Activated CD4-positive, CD25-positive, alpha-beta regulatory T cell (primary cell): ENCODE measurements at places on chromosomes 1 and 21.

- no peak for DNase-seq
These were observed 119.5 kb downstream of the GLIS1 start for GRCh38 chr1:53619367-53620060.

DNA sequence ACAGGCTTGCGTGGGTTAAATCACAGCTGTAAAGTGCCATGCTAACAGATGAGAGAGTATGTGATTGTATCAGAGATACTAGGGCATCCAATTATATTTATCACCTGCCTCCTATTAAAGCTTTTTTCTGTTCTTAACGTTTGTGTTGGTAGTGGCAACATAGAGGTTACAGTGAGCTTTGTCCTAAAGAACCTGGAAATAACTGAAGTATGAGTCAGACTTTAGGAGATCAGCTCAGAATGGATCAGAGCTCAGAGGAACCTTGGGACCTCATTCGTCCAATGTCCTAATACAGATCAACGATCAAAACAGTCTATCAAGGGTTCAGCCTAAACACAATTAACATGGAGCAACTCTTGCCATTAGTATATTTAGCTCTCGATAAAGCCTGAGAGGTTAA is 81.0 kb downstream of the RGS7 start:
- DNase-seq: no peak

DNA sequence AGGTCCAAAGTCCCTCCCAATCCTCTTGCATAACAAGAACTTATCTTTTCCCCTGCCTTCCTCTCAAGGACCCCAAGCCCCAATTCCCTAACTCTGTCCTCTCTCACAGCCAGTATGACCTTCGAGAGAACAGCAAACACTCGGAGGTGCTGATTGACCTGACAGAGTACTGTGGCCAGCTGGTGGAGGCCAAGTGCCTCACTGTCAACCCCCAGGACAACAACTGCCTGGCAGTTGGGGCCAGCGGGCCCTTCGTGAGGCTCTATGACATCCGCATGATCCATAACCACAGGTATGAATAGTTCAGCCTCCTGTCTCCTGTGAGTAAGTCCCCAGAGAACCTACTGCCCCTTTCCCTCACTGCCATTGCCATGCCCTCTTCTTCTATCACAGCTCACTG is 29.9 kb upstream of the TMEM222 start:
- DNase-seq: no peak

DNA sequence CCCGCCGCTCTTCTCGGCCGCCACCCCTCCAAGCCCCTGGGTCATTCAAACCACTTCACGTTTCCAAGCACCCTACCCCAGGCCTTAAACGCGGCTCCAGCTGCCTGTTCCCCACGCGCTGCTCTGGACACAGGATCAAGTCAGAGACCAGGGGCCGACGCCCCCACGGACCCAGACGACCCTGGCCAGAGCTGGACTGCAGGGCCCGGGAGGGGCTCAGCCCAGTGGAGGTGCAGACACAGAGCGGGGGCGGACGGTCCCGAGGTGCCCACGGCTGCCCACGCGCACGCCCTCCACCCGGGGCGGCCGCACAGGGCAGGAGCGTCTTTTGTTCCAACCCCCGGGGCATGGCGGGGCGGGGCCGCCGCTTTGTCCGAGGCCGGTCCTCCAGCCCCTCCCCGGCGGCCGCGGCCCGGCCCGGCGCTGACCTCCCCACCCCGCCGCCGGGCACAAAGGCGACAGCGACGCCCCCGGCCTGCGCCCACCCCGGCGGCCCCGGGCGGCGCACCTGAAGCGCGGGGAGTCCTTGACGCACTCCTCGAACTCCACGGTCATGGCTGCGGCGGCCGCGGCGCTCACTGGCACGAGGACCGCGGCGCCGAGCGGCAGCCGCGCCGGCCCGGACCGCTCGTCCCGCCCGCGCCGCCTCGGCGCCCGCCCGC is 338 bp downstream of the ACAP3 start:
- no peak for DNase-seq

- DNase-seq: no peak
These were observed 220.0 kb downstream of the TM2D1 start for GRCh38 chr1:61504852-61505390.

DNA sequence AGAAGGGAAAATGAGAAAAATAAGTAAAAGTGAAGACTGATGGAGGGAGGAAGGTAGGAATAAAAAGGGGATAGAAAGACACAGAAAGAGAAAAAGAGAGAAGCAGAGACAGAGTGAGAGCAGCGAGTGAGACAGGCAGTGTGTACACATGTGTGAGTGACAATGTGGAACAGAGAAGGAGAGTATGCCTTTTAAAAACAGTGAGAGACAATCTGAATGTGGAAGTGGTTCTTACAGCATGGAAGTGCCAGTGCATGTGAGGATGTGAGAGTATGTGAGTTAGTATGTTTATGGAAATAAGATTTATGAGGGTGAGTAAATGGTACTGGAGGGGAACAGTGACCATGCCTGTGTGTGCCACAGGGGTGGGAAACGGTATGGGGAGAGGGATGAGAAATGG is 1.2 kb downstream of the NEGR1 start:
- no peak for DNase-seq

- no peak for DNase-seq
These were observed 311.6 kb upstream of the USP24 start for GRCh38 chr1:55526716-55527115.

GRCh38 chr1:247293047-247293446 is 37.2 kb downstream of the VN1R5 start:
- no peak for DNase-seq

GRCh38 chr1:155187456-155187891 is 13.8 kb downstream of the TRIM46 start:
- DNase-seq: no peak

- DNase-seq: no peak
These were observed 94.1 kb downstream of the CNIH3 start for GRCh38 chr1:224710196-224710595.

DNA sequence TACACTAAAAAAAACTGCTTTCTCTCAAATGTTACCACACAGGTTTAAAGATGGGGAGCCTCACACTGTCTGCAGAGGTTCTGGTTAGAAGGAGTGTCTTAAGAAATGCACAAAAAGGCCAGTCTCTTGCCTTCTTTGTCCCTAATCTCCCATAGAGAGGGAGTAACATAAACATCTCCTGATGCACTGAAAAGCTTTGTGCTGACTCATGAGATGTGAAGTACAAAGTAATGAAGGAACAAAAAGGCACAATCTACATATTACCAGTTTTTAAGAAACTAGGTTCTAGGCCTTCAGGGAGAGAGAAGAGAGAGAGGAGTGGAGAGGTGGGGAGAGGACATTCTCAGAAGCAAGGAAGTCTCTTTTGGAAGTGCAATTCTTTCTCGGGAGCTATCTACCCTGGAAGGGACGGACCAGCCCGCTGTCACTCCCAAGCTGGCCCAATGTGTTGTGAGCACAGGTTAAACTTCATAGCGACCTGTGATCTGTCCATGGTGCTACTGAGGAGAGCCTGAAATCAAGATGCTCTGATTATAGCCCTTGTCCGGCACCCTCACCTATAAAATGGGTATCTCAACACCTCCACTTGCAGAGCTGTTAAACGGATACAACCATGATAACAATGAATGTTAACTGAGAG is 458.1 kb downstream of the DISC1 start:
- DNase-seq: no peak

GRCh38 chr1:32627596-32628162 is 22.7 kb downstream of the ZBTB8OS start:
- DNase-seq: no peak

DNA sequence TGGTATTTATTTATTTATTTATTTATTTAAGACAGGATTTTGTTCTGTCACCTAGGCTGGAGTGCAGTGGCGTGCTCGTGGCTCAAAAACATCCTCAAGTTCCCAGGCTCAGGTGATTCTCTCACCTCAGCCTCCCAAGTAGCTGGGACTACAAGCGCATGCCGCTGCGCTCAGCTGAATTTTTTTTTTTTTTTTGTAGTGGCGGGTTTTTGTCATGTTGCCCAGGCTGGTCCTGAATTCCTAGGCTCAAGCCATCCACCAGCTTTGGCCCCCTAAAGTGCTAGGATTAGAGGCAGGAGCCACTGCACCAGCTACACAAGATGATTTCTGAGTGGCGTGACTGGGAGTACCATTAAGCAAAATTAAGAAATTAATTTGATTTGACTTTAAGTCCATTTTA is 31.7 kb downstream of the CNST start:
- DNase-seq: no peak

GRCh38 chr1:42737257-42737656 is 2.8 kb downstream of the CLDN19 start:
- no peak for DNase-seq

DNA sequence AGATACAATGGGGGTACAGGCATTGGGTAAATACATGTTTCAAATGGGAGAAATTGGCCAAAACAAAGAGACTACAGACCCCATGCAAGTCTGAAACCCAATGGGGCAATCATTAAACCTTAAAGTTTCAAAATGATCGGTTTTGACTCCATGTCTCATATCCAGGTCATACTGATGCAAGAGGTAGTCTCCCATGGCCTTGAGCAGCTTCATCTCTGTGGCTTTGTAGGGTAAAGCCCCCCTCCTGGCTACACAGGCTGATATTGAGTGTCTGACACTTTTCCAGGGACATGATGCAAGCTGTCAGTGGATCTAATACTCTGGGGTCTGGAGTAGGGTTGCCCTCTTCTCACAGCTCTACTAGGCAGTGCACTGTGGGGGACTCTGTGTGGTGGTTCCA is 286.1 kb downstream of the LRRIQ3 start:
- DNase-seq: no peak

GRCh38 chr1:206784471-206784903 is 12.2 kb upstream of the IL10 start:
- DNase-seq: peak; percentile 43

GRCh38 chr1:108816049-108816893 is 40.6 kb downstream of the AKNAD1 start:
- DNase-seq: no peak

GRCh38 chr1:219837274-219837993 is 90.9 kb downstream of the SLC30A10 start:
- DNase-seq: no peak

GRCh38 chr1:228358039-228358763 is 48.4 kb downstream of the TRIM11 start:
- DNase-seq: no peak

DNA sequence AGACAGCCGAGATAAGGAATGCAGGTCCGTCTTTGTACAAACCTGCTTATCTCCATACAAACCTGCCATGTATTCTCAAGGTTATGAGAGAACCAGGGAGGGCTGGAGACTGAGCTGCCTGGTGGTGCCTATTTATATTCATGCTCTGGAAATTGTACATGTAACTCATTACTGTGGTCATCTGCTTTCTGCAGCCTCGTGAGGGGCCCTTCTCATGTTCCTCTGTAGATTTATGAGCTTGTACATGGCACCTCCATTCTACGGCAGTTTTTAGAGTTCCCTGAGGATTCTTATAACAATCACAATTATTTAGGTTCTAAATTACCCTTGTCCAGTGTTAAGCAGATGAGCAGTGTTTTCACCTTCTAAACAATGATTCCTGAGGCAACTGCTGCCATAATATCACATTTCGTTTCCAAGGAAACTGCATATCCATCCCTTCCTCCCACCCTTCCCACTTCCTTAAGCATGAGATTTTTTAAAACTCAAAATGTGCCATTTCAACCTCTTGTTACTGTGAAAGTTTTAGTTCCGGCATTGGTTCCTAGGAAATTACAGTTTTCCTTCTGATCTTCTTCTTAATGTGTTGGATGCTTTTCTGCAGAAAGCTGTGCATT is 112.1 kb downstream of the ST6GALNAC3 start:
- DNase-seq: no peak

DNA sequence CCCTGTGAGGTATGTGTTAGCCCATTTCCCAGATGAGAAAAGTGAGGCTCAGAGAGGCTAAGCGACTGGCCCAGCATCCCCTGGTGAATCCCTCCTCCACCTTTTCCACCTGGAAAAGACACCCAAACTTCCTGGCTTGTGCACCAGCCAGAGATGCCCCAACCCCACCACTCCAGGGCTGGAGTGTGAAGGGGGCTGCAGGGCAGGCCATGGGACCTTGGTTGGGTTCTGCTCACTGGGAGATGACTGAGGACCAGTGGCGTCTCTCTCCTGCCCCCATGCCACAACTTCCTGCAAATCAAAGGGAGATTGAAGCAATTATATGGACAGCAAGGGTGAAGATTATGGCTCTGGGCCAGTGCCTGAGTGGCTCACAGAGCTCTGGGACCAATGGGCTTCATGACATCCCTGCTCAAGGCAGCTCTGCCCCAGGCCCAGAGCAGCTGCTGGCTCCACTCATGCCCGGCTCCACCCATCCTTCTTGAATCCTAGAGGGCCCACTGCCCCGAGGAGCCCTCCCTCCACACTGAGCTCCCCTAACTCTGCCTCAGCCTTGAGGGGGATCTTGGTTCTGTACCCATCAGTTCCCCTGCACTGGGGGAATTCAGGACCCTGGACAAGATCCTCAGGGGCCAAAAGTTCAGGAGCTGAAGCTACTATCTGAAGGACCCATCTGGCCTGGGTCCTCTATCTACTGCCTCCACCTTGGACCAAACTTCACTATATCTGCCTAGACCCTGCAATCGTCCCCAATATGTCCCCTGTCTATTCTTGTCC is 416.9 kb downstream of the PTPRU start:
- no peak for DNase-seq

DNA sequence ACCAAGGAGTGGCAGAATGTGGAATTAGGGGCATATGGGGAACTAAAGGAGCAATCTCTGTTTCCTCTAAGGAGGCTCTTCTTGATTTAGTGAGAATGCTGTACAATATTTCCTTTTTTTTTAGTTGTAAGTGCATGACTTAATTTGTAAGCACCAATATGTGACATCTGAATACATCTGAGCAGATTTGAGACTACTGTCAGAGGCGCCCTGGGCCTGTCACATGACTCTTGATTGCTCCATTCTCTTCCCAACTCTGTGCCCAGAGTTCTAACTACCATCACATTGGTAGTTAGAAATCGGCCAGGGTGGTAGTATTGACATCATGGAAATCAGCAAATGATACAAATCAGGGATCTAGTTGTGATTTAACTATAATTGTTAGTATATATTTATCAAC is 110.1 kb upstream of the LMO4 start:
- no peak for DNase-seq

- no peak for DNase-seq
These were observed 41.4 kb downstream of the MRPL37 start for GRCh38 chr1:54241364-54241763.

DNA sequence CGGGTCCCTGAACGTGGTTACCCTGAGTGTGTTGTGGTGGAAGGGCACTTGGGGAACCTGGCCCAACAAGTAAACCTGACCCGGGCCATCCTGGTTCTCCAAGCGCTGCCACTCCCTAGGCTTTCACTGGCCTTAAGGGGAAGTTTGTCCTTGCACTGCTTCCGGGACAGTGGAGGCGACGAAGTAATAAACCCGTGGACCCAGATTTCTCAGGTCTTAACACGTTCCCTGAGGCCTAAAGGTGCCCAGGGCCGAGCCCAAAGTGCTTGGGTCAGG is 261 bp upstream of the CCDC24 start:
- DNase-seq: no peak
